ENCODE measurements at places on chromosomes 1 and 21.

DNA sequence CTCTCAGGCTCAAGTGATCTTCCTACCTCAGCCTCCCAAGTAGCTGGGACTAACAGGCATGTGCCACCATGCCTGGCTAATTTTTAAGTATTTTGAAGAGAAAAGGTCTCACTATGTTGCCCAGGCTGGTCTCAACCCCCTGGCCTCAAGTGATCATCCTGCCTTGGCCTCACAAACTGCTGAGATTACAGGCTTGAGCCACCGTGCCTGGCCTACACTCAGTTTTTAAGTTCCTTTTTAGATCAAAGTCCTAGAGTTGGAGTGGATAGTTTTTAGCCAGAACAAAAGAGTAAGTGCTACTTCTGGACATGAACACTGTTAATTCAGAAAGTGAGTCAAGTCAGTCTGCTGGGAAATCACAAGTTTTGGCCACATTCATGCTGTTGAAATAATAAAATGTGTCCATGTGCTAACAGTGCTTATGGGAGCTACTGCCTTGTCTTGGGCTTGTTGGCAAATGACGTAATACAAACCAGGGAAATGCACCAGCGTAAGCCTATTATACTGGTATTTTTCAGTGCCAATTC lies 84.2 kb downstream of the NDUFS5 start:
- DNase-seq: no peak

- no peak for DNase-seq
Measured at GRCh38 chr21:41358193-41359166, 3.3 kb upstream of the MX2 start.

DNA sequence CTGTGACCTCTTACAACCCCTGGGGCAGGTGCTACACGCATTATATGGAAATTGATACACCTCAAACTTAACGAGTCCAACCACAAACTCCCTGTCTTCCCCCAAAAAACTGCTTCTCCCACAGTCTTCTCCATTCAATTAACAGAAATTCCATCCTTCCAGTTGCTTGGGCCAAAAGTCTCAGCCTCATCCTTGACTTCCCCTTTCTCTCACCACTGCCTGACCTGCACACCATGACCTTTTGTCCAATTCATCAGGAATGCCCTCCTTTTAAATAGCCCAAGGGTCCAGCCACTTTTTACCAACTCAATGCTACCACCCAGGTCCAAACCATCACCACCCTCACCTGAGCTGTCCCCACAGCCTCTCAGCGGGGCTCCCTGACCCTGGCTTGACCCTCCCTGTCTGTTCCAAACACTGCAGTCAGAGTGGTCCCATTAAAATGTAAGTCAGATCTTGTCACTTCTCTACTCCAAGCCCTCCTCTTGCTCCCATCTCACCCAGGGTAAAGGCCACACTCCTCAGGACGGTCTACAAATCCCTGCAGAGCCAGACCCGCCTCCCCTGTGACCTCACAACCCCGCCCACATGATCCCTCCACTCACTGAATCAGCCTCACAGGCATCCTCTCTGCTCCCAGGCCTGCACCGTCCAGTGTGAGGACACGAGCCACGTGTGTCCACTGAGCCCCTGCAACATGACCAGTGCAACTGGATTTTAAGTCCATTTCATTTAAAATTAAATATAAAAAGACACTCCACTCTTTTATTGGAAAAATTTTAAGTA lies 18.5 kb downstream of the KCNN3 start:
- DNase-seq: peak; percentile 26

GRCh38 chr1:7399514-7400125 lies 371.5 kb upstream of the VAMP3 start:
- no peak for DNase-seq

DNA sequence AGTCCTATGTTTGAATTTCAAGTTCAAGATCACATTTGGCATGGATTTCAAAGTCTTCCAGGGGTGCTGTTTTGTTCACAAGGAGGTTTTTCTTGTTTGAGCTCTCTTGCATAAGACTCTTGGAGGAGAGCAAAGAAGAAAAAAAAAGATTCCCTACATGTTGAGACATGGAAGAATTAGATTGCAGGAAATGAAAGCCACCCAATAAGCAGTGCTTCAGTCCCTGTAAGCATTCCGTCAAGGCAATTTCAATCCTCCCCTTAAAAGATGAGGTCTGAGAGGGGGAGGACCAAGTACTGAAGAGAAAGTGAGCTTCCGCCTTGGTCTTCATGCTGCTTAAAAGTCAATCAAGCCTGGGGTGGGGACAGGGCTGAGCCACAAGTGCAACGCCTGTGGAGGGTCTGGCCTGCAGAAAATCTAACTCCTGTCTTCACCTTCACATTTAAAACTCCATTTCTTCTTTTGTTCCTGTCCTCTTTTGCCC lies 50.2 kb downstream of the LPAR3 start:
- no peak for DNase-seq

DNA sequence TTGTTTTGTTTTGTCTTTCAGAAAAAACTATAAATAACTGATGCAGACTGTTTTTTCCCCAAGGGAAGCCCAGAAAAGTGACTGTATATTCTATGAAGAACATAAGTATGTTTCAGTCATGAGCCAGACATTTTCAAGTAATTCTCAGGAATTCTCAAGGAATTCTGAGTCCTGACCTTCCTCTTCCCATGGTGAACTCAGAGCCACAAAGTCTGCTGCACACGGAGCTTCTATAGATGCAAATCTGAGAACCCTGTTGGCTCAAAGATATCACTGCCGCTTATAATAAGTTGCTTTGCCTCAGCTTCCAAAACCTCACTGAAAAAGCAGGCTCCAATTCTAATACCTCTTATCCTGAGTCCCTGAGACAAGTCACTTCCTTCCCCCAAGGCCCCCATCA lies 418.5 kb upstream of the RUNX1 start:
- DNase-seq: no peak

- no peak for DNase-seq
Measured at GRCh38 chr1:108824051-108824450, 32.8 kb downstream of the AKNAD1 start.

- DNase-seq: no peak
Measured at GRCh38 chr21:42692688-42693087, 39.3 kb downstream of the PDE9A start.

DNA sequence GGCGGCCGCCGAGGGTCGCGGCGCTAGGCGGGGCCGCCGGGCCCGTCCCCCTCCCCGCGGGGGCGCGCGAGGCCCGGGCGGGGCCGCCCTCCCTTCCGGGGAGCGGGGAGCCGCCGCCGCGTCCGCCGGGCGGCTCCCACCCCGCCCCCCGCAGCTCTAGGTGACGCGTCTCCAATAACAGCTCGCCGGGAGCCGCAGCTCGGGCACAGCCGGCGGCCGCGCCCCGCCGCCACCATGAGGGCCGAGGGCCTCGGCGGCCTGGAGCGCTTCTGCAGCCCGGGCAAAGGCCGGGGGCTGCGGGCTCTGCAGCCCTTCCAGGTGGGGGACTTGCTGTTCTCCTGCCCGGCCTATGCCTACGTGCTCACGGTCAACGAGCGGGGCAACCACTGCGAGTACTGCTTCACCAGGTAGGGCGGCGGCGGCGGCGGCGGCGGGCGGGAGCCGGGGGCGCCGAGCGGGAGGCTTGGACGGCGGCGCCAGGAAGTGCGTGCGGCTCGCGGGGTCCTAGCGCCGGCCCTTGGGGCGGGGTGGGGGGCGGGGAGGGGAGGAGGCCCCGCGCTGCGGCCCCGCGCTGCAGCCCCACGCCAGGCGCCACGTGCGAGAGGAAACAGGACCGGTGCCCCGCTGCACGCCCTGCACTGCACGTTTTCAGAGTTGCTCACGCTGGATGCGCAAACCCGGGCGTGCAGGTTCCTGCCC lies at the start of gene SMYD2:
Gene SMYD2, plus strand, starts transcription at position 139 of the 699 bp plus-strand sequence. Its CDS starts 96 bp downstream, at position 235.
- peak; percentile 77 for DNase-seq

- DNase-seq: no peak
Measured at GRCh38 chr1:98842241-98842640, 162.4 kb downstream of the PLPPR5 start.

DNA sequence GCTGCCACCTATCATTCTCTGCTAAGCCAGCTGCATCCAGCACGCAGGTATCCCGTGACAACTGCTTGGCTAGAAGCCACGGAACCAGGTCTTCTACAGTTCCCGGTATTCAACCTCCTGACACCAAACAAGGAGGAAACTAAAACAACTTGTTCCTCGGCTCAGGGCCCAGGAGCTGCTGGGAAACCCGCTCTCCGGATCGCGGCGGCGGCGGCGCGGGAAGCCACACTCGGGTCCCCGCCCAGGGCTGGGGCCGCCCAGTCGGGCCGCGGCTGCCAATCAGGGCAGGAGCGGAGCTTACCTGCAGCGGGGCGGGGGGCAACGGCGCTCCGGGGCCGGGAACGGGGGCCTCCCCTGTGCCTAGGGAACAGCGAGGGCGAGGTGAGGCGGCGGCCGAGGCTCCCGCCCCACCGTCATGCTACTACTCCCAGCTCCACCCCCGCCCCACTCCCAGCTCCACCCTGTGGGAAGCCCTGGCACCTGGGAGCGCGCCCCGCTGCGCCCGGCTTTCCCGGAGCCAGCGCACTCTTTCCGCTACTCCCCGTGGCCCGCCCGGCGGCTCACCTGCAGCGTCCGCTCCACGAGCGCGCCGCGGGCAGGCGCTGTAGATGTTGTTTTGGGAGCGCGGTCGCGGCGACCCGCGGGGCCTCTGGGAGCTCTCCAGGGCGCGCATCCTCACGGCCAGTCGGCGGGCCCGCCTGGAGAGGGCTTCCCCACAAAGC lies 12.1 kb downstream of the IL24 start:
- peak; percentile 65 for DNase-seq

GRCh38 chr1:32883338-32884031 lies 2.8 kb upstream of the HPCA start:
- no peak for DNase-seq

- no peak for DNase-seq
Measured at GRCh38 chr1:234619071-234619480, 9.1 kb upstream of the IRF2BP2 start.

DNA sequence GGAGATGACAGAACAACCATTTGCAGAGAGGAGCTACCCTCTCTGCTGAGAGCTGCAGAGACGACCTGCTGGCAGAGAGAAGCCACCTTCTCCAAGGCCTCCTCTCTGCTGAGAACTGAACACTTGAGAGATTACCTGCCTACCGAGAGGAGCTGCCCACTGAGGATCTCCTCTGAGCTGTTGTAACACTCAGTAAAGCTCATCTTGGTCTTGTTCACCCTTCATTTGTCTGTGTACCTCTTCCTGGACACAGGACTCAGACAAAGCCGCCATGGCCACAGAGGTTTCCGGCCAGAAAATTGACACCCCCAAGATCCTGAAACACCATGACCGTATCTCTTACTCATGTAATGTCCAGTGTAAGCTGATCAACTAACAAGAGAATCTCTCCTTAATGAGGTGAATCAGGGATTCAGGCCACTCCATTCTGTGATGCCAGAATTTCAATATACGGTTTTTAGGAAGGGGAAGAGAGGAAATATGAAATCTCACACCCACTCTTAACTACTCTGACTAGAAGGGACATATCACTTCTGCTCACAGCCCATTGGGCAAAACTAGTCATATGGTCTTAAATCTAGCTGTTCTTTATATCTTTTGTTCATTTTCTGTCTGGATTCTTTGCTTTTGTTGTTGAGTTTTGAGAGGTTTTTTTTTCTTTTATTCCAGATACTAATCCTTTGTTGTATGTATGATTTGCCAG lies 83.8 kb downstream of the RHOU start:
- DNase-seq: no peak
